Inflammatory macrophage (primary cell): ENCODE measurements at places on chromosomes 1 and 21.
A peak's percentile ranks its signal among the peaks of the same experiment; 100 is the strongest.

DNA sequence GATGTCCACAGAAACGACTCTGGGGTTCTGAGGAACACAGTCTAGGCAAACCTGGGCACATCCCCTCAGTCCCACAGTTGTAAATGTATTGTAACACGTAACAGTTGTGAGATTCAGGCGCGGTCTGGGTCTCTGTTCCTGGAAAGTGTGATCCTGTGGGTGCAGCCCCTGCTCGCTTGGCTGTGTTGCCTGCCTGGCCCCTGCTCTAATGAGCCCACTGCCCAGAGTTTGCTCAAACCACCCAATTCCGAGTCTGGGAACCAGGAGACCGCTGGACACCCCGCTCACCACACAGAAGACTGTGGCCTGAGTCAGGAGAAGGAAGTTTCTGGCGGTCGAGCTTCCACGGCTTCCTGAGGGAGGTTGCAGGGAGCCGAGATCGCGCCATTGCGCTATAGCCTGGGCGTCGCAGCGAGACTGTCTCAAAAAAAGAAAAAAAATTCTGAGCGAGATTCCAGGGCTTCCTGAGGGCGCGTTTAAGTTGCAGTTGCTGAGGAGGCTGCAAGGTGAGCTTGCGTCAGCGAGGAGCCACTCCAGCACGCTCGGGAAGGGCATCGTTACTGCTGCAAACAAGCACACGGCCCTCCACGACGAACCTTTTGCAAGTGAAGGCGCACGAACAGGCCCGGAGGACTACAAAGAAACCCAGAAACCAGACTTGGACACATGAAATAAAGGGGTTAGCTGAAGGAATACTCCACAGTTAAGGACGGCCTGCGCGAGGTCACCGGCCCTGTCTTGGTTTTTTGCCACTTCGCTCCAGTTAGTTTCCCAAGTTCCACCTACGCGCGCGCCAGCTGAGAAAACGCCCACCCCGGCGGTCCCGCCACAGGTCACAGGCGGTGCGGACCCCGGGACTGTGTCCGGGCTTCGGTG is 1.1 kb downstream of the C21orf58 start:
- peak; percentile 30 for DNase-seq

DNA sequence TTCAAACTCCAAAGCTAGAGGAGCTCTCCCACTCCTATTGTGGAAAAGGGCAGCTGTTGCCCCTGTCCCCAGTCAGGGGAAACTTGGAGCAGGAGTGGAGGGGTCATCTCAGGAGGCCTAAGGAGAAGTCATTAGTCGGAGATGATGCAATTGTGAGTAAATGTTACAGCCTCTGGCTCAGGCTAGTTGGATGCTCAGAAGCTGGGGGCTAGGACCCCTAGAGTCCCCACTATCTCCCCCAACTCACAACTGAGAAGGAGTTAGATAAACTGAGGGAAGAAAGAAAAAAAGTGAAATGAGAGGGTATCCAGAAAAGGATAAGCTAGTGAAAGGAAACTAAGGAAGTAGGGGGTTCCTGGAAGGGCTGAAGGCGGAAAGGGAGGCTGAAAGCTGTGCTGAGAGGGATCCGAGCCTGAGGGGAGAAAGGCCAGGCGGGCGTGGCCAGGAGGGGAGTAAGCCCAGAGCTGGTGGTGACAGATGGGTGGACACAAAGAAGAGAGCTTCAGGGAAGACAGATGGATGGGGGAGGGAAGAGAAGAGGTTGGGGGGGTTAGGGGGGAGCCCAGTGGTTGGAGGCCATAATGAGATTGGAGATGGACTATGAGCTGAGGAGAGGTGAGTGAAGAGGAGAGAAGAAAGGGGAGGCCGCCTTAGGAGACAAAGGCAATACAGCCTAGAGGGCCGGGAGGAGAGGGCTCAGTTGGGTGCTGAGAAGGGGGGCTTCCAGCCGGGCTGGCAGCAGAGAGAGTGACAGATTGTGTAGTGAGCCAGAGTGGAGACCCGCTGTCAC is 4.5 kb upstream of the NHLH1 start:
- no peak for DNase-seq

- DNase-seq = no peak
Measured at GRCh38 chr1:107972391-107973180, 7.6 kb upstream of the VAV3 start.

- no peak for DNase-seq
Measured at GRCh38 chr1:203813581-203814341, 18.3 kb downstream of the ZBED6 start.

- no peak for DNase-seq
Measured at GRCh38 chr1:210418863-210419650, 90.4 kb downstream of the HHAT start.
